ENCODE measurements at places on chromosomes 4 and X.

- DNase-seq: no peak
These were observed 156.1 kb downstream of the FRAS1 start for GRCh38 chr4:78213218-78213617.

GRCh38 chrX:129099207-129099606, 424.1 kb downstream of the SMARCA1 start:
- DNase-seq: no peak

DNA sequence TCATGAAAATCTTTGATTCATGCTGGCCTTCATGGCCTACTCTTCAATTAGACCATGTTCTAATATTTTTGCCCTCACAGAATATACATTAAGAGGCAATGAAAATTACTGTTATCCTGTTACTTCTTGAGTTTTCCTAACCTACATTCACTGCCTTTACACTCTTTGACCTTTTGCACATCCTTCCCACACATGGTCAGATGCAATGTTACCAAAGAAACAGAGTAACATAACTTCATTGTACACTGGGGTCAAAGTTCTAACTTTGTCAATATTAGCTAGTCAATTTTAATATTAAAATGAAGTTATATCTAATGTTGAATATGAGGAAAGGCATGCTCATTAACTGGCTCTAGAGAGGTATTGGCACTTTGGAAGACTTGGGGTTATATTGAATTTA, 284.8 kb downstream of the TEX13C start:
- no peak for DNase-seq

DNA sequence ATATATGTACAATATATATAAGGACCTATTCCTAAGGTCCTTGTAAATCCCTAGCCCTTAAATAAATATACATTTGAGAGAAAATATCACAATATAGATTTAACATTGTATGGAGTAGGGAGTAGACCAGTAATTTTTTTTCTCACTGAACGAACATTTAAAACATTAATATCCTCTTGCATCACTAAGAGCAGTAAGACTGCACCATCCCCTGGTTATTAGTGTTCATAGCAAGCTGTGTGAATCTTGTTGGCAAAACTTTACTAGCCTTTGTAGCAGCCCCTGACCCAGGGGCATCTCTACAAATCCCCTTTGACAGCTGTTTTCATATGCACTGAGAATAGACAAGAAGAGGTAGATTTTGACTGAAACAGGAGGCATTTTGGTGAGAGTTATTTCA, 146.5 kb downstream of the IL1RAPL2 start:
- peak; percentile 4 for DNase-seq

DNA sequence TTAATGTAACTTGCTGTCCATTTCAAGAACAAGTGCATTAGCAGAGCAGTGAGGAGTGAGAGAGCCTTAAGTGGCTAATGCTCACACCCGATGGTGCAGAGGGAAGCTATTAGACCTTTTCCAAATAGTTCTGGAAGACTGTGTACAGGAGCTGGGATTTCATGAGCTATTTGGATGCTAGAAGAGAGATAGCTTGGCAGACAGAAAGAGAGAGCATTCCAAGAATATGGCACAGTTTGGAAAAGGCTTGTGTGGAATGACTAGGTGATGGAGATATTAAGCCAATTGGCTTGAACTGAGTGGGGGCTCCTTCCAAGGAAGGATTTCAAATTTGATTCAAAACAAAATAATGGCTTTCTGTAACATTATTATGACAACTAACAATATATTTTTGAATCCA, 1097.2 kb upstream of the TENM3 start:
- DNase-seq: no peak

Measured in H4 (cell line).